Effector memory CD4-positive, alpha-beta T cell (primary cell): ENCODE measurements at places on chromosomes 6 and 20.

DNA sequence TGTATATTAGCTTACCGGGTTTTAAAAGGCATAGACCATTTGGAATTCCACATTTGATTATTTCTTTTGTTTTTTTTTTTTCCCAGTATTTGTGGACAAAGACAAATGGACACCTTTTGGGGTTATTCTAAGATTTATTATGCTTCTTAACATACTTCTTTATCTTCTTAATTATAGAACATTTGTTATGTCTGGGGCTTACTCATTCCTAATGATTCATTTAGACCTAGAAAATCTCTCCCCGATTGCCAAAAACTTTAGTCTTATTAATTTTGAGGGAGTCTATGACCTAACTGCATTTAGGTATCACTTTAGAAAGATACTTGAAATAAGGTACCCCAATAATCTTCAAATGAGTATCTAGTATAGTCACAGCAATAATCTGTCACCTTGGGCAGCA lies 170.7 kb upstream of the PREP start:
- DNase-seq: no peak
- no peak overlapping the region for H3K4me3 ChIP-seq
- H3K27ac ChIP-seq: no peak overlapping the region
- no peaks in the 10 kb centered on the region for H3K36me3 ChIP-seq

DNA sequence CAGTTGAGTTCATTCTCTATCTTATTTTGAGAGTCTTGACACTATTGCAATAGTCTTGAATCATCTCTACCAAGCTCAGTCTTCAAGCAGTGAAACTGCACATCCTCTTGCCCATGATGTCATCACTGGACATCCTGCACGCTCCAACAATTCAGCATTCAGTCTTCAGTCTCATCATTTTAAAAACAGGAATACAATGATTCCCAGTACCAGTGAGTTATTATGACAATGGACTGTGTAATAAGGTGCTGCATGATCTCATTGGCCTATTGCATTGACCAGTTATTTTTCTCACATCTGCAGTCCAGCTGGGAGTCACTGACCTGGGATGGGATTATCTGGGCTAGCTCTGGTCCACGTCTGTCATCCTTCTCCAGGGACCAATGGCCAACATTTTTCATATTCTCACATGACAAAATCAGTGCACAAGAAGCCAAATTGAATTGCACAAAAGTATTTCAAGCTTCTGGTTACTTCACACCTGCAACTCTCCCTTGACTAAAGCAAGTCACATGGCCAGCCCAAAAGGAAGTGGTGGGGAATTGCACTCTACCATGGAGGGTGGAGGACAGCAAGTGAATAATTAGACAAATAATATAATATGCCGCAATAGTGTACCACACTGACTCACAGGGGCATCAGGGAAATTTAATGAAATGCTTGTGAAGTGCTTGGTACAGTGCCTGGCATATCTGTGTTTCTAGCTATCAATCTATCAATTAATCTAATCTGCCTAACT lies 6.4 kb upstream of the CST2 start:
- no peak for DNase-seq
- H3K27me3 ChIP-seq: no peaks in the 10 kb centered on the region
- no peak overlapping the region for H3K27ac ChIP-seq
- no peaks in the 10 kb centered on the region for H3K36me3 ChIP-seq
- no peaks in the 10 kb centered on the region for H3K4me1 ChIP-seq

- no peak overlapping the region for H3K4me3 ChIP-seq
- H3K36me3 ChIP-seq: no peaks in the 10 kb centered on the region
- H3K27ac ChIP-seq: no peak overlapping the region
These were observed 70.1 kb downstream of the TRMT11 start for GRCh38 chr6:126056355-126057004.

DNA sequence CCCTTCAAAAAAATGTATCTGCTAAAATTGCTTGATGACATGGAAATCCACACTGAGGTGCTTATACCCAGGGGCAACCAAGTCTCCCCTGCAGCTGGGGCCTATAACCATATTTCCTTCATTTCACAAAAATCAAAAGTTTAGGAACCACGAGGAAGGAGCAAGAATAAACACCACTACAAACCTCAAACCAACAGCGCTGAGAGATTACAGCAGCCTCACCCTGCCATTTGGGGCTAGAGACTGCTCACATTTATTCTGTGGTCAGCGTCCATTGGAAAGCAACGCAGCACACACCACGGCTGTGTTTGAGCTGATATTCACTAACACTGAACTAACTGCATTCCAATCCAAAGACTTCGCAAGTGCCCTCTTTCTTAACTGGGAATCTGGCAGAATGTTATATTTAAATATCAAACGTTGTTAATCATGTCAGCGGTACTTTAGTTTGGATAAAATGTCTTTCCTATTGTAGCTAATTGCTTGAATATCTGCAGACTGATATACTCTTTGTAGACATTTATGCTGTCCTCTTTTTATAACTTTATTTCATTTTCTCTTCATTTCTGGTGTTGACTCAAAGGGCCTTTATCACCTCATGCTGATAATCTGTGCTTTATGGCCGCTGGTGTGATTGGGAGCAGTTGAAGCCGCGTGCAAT lies 94.6 kb downstream of the FOXA2 start:
- H3K27ac ChIP-seq: no peak overlapping the region
- no peaks in the 10 kb centered on the region for H3K27me3 ChIP-seq
- H3K4me1 ChIP-seq: no peaks in the 10 kb centered on the region
- no peak for DNase-seq

DNA sequence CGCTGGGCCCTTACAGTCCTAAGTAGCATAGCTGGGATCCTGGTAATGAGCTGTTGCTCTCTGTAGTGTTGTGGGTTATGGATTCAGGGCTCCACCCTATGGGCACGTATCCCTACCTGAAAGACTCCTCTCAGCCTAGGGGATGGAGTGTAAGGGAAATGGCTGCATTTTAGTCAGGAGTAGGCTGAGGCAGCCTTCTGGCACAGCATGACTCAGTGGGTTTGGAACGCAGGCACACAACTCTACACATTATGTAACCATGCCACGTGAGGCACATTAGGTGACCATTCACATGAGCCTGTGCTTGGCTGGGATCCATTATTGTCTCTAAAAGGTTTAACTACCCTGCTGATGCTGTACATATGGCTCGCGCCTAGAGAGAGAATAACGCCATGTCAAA lies 27.8 kb downstream of the HDDC2 start:
- DNase-seq: no peak
- no peak overlapping the region for H3K4me3 ChIP-seq
- H3K36me3 ChIP-seq: peaks cover 21% of the 10 kb centered on the region
- H3K27me3 ChIP-seq: no peaks in the 10 kb centered on the region
- no peaks in the 10 kb centered on the region for H3K4me1 ChIP-seq

DNA sequence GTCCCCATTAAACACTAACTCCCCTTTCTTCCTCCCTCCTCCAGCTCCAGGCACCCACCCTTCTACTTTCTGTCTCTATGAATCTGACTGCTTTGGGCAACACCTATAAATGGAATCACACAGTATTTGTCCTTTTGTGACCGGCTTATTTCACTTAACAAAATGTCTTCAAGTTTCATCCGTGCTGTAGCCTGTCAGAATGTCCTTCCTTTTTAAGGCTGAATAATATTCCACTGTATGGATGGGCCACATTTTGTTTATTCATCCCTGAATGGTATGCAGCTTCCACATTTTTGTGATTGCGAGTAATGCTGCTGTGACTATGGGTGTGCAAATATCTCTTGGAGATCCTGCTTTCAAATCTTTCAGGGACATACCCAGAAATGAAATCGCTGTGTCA lies 28.4 kb downstream of the BMP7 start:
- no peak for DNase-seq
- H3K36me3 ChIP-seq: no peaks in the 10 kb centered on the region
- H3K4me1 ChIP-seq: no peaks in the 10 kb centered on the region
- H3K27me3 ChIP-seq: peaks cover 4% of the 10 kb centered on the region
- no peak overlapping the region for H3K4me3 ChIP-seq

DNA sequence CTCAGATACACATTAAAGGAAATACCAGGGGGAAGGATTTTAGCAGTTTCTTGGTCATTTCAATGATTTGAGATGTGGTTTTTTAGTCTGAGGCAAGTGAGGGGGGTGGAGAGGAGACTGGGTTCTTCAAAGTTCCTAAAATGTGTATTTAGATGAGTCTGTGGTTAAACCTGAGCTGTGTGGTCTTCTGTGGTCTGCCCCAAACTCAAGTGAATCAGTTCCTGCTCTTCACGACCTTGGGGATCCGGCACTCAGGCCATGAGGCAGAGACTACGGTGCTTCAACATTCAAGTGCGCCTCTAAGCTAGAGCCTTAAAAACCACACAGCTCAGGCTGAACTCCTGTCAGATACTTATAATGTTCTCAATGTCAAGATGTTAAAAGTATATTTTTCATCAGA lies 406.7 kb downstream of the LMBRD1 start:
- no peak for DNase-seq
- H3K36me3 ChIP-seq: no peaks in the 10 kb centered on the region
- H3K4me3 ChIP-seq: no peak overlapping the region
- no peak overlapping the region for H3K27ac ChIP-seq
- no peaks in the 10 kb centered on the region for H3K27me3 ChIP-seq

DNA sequence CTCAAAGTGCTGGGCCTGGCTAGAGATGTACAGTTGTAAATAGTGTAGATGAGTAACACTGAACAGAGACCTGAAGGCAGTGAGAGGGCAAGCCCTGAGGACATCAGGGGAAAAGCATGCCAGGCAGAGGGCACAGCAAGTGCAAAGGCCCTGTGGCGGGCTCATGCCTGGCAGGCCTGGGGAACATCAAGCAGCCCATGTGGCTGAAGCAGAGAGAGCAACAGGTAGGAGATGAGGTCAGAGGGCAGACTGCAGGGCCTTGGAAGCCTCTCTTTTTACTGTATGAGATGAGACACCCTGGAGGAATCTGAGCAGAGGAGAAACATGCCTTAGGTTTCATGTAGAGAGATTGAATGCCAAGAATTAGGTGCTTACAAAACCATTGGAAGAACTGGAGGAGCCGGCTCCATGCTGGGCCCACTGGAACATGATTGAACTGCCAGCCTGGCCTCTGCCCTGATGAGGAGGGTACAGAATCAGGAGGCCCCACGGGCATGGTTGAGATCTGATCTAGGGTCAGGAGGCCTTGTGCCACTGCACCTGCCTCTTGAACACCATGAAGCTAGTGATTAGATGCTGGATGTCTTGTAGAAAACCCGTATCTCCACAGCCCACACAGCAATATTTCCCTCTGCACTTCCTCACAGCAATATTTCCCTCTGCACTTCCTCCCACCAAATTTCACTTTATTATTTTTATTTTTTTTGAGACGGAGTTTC lies 5.9 kb upstream of the HMGA1 start:
- DNase-seq: no peak
- no peaks in the 10 kb centered on the region for H3K27me3 ChIP-seq
- H3K4me3 ChIP-seq: no peak overlapping the region
- no peaks in the 10 kb centered on the region for H3K36me3 ChIP-seq
- H3K27ac ChIP-seq: no peak overlapping the region
